Glutamatergic neuron (in vitro differentiated cells): ENCODE measurements at places on chromosomes 16 and 17.

DNA sequence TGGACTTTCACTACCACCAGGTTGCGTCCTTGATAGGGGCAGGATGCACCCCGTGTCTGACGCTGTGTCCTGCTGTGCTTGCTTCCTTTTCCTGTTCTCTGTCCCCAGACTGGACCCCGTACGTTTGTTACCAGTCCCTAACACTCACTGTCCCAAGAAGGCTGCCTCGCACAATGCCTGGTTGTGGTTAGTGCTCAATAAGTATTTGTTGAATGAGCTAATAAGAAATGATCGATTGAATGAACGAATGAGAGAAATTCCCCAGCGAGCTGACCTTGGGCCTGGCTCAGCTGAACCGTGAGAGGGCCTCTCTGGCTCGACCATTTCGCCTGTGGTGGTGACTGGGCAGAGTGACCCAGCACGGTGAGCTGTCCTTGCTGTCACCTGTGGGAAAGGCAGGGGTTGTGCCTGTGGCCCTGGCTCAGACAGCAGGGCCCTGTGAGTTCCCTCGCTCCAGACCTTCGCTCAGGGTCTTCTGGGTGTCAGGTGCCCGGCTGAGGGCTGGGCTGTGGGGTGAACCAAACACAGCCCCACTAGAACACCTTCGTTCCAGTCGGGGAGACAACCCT is 20.9 kb downstream of the CMIP start:
- peaks cover 34% of the 10 kb centered on the region for H3K4me1 ChIP-seq
- H3K36me3 ChIP-seq: no peaks in the 10 kb centered on the region

- peaks cover 11% of the 10 kb centered on the region for H3K4me1 ChIP-seq
- H3K36me3 ChIP-seq: no peaks in the 10 kb centered on the region
- peak overlapping the region; percentile 61 for H3K4me3 ChIP-seq
Measured at GRCh38 chr16:2468725-2469398, 2.2 kb upstream of the NTN3 start.

DNA sequence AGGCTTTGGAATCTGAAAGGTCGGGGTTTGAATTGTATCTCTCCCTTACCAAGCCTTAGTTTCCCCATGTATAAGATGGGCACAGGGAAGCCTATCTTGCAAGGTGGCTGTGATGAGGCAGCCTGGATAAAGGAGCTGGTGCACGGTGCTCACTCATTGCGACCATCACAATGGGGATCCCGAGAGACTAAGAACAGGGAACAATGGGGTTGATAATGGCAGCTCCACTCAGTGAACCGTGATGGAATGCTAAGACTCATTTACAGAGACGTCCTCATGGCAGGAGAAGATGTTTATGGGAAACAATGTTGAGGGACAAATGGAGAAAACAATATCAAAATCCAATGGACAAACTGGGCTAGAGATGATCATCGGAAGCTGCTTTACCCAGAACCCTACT is 81.8 kb downstream of the SPACA3 start:
- no peak for DNase-seq
- H3K27me3 ChIP-seq: peaks cover 2% of the 10 kb centered on the region
- H3K4me1 ChIP-seq: peaks cover 3% of the 10 kb centered on the region

DNA sequence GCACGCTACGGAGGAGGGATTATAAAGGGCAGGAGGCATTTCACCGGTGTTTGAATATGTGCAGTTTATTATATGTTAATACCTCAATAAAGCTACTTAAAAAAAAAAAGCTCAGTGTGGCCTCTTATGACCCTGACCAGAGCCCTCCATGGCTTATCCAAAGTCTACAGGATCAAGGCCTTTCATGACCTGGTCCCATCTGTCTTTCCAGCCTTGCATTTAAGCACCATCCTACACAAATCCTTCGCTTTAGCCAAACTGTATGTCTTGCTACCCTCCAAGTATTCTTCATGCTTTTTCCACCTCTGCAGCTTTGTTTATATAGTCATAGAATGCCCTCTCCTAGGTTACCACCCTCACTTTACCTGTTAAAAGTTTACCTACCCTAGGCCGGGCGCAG is 6.5 kb downstream of the MFSD6L start:
- H3K4me1 ChIP-seq: no peaks in the 10 kb centered on the region
- H3K27me3 ChIP-seq: peaks cover 2% of the 10 kb centered on the region
- H3K36me3 ChIP-seq: no peaks in the 10 kb centered on the region
- no peak overlapping the region for H3K27ac ChIP-seq

GRCh38 chr16:17759451-17760390 is 289.0 kb upstream of the XYLT1 start:
- no peaks in the 10 kb centered on the region for H3K4me1 ChIP-seq
- H3K36me3 ChIP-seq: no peaks in the 10 kb centered on the region
- no peak overlapping the region for H3K27ac ChIP-seq
- no peak for DNase-seq
- H3K4me3 ChIP-seq: no peak overlapping the region
- peaks cover 2% of the 10 kb centered on the region for H3K27me3 ChIP-seq

DNA sequence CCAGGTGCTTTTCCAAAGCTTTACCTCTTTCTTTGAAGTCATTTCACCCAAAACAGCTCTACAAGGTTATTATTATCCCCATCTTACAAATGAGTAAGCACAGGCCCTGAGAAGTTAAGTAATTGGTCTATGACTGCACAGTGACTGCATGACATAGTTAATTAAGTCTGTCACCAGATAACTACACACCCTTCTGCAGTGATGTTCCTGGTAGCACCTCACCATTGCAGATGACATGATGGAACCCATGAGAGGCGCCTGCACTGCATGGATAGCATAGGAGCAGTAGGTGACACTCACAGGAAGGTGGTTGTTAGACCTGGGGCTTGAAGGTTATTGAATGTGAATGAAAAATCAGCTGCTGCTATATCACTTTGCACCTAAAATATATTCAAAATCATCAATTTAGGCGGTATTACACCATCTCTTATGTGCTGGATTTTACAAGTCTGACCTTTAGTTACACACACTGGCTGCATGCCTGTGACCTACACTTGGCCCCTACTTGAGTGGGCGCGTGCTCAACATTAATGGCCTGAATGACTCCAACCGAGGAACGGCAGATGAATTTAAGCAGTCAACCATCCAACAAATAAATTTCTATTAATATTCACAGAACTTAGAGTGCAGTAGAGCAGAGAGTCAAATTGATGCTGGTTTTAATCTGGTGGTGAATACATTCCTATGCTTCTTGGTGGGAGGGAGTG is 239.6 kb downstream of the CDH11 start:
- H3K4me1 ChIP-seq: no peaks in the 10 kb centered on the region
- H3K36me3 ChIP-seq: peaks cover 2% of the 10 kb centered on the region
- H3K27me3 ChIP-seq: peaks cover 1% of the 10 kb centered on the region
- DNase-seq: no peak
- H3K27ac ChIP-seq: no peak overlapping the region
- H3K4me3 ChIP-seq: no peak overlapping the region
